HuH-7 (cell line): ENCODE measurements at places on chromosomes 5 and 9.

DNA sequence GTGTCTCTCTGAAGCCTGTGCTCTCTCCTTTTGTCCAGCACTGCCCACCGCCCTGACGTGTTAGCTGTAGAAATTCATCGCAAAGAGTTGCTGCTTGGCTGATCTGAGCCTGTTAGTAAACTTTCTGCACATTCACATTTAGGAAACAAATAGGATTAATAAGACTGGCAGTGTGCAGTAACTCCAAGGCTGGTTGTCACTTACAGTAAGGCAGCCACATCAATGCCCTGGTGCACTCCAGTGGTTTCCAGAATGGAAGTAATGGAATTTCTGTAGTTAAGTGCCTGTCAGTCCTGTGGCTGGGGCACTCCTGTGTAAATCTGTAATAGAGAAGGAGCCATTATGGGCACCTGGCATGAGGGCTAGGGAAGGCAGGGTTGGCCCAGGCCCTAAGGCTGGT is 70.6 kb downstream of the DOCK2 start:
- no peak for DNase-seq

DNA sequence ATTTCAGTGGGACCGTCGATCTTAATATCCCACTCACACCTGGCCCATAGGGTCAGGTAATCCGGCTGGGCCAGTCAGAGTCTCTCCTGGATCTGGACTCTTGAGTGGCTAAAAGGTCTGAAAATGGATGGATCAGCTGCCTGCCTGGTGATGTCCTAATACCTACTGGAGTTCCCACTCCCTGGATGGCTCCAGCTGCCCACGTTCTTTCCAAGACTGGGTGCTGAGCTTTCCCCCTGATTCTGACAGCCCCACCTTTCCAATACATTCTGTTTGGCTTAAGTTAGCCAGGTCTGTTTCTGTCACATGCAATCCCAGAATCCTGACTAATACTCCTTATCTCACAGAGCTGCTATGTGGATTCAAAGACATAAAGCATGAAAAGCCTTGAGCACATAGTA is 10.2 kb downstream of the SH3PXD2B start:
- DNase-seq = no peak

DNA sequence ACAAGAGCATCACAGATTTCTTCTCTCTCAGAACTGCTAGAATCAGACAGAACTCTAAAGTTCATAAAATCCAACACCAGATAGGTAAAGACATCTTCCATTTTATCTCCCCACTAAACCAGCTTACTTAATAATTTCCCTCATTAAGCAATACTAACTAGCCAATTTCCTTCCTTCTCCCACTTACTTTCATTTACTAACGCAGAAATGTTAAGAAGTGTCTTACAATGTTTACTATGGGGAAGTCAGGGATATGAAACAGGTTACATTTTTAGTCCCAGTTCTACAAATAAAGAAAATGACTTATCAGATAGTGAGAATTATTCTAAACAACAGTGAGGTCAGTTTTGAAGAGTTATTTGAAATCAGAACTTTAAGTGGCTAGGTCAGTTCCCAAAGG is 236.5 kb downstream of the FBXL17 start:
- DNase-seq = no peak

DNA sequence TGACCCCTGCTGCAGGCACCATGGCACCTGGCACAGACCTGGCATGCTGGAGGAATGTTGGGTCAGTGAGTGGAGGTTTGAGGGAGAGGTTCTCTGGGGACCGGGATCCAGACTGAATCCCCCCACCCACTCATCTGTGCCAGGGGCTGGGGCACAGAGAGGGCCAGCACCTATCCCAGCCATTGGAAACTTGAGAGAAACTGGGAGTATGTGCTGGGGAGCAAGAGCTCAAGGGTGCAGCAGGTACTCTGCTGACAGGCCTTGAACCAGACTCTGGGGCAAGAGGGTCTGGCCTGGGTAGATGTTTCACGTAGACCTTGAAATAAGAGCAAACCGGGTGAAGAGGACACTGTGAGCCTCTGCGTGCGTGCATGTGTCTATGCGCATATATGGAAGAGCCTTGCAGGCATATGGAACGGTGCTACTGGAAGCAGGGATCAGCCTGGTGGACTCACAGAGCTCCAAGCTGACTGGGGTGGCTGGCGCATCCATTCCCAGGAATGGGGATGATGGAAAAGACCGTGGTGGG is 8.8 kb downstream of the FGF18 start:
- DNase-seq = no peak

GRCh38 chr9:76667521-76667957 is 96.7 kb upstream of the PCA3 start:
- DNase-seq = no peak

- no peak for DNase-seq
These were observed 64.3 kb upstream of the MYO10 start for GRCh38 chr5:17000291-17000939.

- no peak for DNase-seq
These were observed 488 bp upstream of the MCTP1 start for GRCh38 chr5:95285409-95285755.

GRCh38 chr9:93204470-93205043 is 20.6 kb downstream of the WNK2 start:
- DNase-seq = no peak

GRCh38 chr9:81374459-81375186 is 314.7 kb downstream of the TLE1 start:
- DNase-seq = no peak

- no peak for DNase-seq
These were observed 2.1 kb upstream of the HAND1 start for GRCh38 chr5:154479944-154480750.

GRCh38 chr5:77133061-77133758 is 46.1 kb upstream of the ZBED3 start:
- no peak for DNase-seq

DNA sequence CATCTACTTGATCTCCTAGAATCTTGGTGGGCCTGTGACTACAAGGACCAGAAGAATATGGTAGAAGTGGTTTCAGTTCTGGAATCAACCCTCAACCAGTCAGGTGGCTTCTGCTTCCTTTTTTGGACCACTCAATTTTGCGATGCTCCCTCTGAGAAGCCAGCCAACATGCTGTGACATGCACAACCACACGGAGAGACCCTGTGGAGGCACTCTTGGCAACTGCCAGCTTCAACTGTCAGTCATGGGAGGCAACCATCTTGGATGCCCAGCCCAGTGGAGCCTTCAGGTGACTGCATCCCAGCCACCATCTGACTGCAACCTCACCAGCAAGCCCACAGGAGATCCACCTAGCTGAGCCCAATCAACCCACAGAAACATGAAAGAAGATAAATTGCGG is 137.3 kb downstream of the FAM114A2 start:
- no peak for DNase-seq

- no peak for DNase-seq
These were observed 993 bp upstream of the RALGDS start for GRCh38 chr9:133121915-133122550.

DNA sequence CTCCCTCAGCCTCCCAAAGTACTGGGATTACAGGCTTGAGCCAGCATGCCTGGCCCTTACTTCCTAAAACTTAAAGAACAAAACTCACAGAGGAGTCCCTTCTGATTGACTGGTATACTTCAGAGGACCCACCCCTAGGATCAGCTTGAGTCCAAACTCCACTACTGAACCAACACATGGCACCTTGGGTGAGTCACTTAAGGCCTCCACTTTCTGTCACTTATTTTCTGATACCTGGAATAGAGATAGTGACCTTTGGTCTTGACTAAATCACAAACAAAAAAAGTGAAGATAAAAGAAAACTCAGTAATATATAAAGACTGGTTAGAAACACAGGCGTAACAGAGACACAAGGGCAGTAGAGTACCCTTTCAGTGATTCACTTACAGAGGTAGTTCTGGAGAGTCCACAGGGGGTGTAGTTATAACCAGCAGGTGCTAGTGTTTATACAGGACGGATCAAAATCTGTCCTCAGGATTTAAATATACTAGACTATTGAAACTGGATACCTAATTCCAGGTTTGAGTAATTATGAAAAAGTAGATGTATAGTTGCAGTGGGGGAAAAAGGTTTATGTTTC is 274.3 kb upstream of the ANKRD55 start:
- peak; percentile 26 for DNase-seq

DNA sequence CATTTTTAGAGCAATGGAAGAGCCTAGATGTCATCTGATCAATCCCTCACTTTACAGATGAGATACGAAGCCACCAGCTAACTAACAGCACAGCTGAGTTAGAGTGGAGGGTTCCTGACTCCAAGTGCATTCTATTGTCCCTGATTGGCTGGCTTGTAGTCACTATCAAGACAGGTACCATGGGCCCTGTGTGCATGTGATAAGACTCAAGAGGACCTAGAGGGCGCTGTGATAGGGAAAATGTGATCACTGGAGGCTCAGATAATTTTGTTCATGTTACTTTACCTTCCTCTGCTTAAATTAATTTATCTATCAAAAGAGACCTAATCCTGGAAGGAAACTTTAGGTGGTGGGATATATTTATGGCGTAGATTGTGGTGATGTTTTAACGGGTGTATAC is 19.5 kb upstream of the SNAPC3 start:
- DNase-seq = peak; percentile 42

- DNase-seq = no peak
These were observed 75.9 kb downstream of the KDM4C start for GRCh38 chr9:6833518-6834192.

DNA sequence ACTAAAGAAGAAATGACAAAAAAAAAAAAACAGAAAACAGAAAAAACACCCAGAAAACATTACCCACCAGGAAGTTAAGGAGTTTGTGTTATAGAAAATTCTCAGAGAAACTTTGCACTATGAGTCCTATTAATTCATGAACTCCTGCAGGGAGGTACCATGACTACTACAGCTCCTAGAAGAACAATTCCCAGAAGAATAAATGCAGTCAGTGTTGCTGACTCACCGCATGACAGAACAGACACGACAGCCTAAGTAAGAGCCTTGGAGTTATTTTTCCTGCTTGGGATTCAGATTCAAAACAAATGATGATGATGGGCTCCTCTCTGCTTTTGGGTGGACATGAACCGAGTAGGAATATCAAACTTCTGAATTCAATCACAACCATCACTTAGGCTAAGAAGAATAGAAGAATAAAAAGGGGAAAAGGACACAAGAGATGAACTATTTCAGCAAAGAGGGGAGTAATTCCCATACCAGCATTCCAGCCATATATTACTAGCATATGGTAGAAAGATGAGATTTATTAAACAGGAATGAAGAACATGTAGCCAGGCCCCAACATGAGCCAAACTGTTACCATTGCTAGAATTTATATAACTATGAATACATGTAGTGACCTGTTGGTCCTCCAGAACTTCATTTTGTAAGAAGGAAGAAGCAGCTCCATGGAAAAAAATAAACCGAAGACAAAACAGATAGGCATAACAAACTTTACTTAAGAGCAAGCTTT is 209.6 kb upstream of the PDE4D start:
- no peak for DNase-seq

GRCh38 chr5:137666461-137666850 is 69.4 kb downstream of the KLHL3 start:
- DNase-seq = no peak

DNA sequence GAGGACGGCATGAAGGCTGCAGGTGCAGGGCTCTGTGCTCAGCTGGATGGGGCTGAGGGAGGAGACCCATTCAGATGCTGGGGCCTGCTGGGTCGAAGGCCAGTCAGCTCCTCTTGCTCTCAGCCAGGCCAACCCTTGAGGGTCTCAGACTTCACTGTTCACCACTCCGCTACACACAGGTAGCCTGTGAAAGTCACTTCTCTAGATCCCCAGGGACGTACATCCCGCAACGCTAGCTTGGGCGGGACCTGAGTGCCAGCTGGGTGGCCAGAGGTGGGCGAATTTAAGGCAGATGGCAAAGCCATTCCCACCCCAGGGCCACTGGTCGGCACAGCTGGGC is 42.2 kb upstream of the FCN1 start:
- no peak for DNase-seq

- DNase-seq = no peak
These were observed 18.6 kb downstream of the JAKMIP2 start for GRCh38 chr5:147763791-147764525.

DNA sequence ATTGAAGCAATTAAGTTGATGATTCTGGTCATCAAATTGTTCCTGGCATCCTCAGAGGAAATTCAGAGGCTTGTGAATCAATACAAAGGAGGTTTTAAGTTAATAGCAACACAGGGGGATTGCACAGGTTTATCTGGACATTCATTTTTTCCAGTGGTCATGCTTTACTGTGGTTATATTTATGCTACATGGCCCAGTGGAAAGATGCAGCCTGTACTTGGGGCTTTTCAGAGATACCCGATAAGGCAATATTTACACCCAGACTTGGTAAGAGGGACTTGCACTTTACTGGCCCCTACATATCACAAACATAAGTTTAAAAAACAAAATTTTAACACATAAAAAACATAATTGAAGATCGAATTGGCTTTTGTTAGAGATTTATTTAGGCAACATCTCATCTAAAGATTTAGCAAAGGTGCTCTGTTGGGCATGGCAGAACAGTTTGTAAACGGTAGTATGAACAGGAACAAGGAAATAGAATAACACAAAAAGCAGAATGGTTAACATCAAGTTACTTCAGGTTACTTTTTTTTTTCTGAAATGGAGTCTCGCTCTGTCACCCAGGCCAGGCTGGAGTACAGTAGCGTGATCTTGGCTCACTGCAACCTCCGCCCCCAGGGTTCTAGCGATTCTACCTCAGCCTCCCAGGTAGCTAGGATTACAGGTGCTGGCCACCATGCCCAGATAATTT is 49.7 kb upstream of the GLDC start:
- DNase-seq = no peak

DNA sequence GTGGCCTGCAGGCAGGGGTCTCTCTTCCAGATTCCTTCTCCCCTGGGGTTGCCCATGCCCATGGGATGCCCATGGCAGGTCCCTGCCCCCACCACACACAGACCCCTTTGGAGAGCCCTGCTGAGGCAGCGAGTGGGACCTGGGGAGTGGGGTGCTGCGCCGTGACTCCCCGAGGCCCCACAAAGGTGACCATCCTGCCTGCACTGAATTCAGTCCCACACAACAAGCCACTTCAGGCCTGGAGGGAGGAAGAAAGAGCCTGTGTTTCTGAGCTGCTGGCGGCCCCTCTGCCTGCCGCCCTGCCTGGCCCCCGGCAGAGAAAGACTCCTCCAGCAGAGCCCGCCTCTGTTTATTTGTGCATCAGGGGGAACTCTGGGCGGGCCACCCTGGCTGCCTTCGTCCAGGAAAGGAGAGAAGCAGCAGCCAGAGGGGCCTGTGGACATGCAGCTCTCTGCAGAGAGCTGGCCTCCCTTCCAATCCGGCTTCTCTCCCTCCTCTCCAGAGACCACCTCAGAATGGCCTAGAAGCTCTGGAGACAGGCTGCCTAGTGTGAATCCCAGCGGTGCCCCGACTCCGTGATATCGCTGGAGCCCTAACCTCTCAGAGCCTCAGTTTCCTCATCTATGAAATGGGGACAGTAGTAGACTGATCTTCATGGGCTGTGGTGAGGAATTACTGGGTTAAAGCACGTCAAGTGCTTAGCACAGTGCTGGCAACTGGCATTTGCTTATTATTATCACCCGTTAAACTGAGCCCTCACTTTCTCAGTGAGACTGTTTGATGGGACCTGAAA is 72.9 kb downstream of the COL27A1 start:
- DNase-seq = no peak

DNA sequence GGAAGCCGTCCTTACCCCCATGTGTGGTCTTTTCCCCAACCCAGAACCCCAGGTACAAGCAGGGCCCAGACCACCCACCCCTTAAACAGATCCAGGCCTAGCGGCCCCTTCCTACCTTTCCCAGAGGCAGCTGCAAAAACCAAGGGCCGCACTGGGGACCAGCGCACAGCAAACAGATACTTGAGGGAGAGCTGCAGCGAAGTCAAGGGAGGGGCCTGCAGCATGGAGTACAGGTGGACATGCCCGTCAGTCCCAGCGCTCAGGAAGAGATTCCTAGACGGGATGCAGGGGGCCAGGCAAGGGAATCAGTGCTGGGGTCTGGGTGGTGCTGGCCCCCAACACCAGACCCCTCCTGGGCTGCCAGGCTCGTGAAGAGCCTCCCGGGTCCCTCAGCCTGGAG is 22.5 kb downstream of the DYNC2I2 start:
- DNase-seq = no peak
